Adrenal gland (tissue), 19 donors: ENCODE measurements at places on chromosomes 7 and 10. TPM values are rescaled to one million over a fixed set of nuclear protein-coding genes. Genes with fewer than 3 reads are reported as not detected.
A peak's percentile ranks its signal among the peaks of the same experiment; 100 is the strongest.

DNA sequence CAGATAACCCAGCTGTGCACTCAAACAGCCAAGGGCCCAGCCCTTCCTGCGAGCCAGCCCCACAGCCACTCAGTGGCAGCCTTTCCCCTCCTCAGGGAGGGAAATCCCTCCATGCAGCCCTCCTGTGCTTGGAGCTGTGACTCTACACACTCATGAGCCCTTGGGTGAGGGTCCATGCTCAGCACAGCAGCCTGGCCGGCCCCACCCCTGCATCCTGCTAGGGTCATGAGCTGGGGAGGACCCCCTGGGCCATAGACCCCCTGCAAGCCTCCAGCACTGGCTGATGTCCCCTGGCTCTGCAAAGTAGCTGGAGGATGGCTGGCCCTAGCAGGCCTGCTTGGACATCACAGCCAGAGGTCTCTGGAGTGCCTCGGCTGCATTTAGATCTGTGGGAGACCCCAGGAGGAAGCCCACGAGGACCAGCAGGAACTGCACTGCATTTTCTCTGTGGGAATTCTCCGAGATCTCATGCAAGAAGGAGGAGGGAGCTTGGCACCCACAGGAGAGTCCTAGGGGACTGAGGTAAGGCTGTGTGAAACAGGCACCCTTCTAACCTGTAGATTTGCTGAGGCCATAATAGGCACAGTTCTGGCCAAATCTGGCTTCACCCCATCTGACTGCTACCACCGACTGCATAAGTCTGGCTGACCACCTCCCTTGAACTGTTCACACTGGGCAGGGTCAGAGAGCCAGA, 17.4 kb downstream of the TMEM273 start:
- H3K27ac ChIP-seq = no peak overlapping the region
- DNase-seq = no peak
- no peaks in the 10 kb centered on the region for H3K4me1 ChIP-seq
- no peak overlapping the region for H3K4me3 ChIP-seq

The NUTM2D gene
- total RNA-seq = 6.4 TPM

DNA sequence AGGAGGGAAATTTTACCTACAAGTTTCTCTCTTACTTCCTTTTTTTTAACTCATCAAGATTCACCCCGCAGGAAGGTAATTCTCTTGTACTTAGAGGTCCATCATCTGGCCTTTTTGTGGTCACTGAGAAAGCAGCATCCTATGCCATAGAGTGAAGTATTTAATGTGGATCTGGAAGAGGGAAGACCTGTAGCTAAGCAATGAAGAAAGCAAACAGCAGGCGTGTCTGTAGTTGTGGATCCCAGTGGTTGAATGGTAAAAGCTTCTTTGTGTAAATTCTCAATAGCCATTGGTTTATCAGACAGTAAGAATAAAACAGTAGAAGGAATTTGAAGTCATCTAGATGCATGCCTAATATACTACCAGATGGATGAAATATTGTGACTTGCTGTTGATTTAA, 196.4 kb downstream of the ANKRD7 start:
- H3K27me3 ChIP-seq = no peaks in the 10 kb centered on the region
- no peak for DNase-seq
- H3K4me1 ChIP-seq = no peaks in the 10 kb centered on the region
- H3K36me3 ChIP-seq = no peaks in the 10 kb centered on the region

The PON2 gene
- total RNA-seq = 216 TPM

DNA sequence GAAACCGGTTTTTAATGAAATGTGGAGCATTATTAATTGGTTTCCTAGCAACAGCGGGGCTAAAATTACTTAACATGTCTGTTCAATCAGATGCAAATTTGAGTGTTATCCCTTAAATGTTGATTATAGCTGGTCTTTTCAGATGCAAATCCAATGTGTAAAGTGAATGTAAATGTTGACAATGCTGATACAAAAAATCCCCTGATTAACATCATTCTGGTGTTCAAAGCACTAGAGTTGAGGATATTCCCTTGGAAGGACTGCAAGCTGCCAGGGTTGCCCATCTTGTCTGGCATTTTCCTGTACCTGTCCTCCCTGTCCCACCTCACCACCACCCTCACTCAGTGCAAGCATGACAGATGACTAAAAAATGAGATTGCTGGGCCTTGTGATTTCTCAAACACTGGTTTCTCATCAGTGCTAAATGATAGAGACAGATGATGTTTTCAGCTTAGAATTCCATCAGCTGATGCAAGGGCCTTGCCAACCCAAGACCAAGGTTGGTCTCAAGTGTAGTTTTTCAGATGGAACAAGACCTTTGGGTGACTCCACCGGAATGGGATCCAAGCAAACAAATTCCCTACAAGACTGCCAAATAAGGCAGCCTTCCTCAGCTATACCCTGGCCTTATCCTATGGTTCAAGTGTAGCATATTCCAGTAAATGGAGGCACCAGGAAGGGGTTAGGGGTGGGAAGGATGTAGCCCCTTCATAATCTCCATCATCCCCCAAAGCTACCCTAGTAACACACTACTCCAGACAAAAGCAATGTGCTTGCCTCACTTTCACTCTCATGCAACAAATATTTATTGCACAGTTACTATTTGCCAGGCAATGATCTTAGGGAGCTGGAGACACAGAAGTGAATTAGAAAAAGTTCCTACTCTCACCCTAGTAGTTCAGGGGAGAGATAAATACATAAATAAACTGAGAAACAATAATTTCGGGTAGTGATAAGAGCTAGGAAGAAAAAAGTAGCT, 54.9 kb downstream of the JAZF1 start:
- no peak overlapping the region for H3K4me3 ChIP-seq
- DNase-seq = no peak
- peaks cover 18% of the 10 kb centered on the region for H3K4me1 ChIP-seq
- no peaks in the 10 kb centered on the region for H3K36me3 ChIP-seq

The GIMAP6 gene
- 26.4 TPM for total RNA-seq

DNA sequence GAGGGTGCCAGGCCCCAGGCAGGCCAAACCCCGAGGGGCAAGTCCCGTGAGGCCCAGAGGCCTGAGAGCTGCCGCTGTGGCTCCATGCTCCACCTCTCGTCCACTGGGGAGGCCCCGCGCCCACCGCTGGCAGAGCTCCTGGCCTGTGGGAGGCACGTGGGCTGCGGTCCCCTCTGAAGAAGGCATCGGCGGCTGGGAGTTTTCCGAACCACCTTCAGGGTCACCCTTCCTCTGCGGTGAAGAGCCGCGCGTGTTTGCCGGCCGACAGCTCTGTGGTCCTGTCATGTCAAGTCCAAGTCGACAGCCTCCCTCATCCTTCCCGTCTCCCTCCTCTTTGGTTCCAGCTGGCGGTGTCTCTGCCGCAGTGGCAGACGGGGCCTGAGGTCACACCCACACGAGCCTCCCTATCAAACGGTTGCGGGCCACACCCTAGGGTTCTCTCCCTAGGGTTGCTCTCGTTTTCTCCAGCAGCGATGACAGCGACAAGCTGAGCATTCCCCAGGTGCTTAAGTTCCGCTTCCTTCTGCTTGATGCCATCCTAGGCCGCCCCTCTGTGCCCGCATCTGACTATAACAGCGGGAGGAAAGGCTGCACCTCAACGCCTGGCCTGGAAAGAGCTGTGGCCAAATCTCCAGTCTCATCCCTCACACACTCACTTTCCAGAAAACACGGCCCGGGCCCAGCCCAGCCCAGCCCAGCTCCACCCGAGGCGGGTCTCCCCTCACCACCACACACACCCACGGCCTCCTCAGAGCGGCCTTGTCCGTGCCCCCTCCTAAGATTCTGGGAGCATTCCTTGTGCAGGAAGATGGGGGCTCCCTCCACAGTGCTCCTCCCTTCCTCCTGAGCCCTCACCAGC, 185.0 kb downstream of the ELFN1 start:
- H3K36me3 ChIP-seq = no peaks in the 10 kb centered on the region
- no peak overlapping the region for H3K4me3 ChIP-seq
- no peak for DNase-seq
- no peak overlapping the region for H3K27ac ChIP-seq

DNA sequence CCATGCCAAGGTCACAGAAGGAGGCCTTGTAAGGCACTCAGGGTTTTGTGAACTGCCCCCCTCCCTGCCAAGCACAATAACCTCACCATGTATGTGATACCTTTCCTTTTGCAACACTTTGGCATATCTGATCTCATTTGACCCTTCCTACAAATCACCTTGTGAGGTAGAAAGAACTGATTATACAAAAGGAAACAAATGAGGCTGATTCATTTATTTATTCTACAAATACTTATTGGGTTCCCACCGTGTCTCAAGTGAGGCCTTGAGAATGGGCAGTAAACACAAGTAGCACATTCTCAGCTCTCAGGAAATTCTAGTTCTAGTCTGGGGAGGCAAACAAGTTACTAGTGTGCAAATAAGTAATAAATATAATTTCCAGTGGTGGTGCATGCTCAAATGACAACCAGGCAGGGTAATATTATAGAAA, 19.6 kb downstream of the PLCE1 start:
- H3K27me3 ChIP-seq = no peaks in the 10 kb centered on the region
- no peak overlapping the region for H3K4me3 ChIP-seq
- no peak for DNase-seq
- H3K4me1 ChIP-seq = no peaks in the 10 kb centered on the region
- H3K36me3 ChIP-seq = no peaks in the 10 kb centered on the region
- no peak overlapping the region for H3K27ac ChIP-seq

- peak overlapping the region; percentile 68 for H3K4me3 ChIP-seq
- H3K4me1 ChIP-seq = peaks cover 19% of the 10 kb centered on the region
- peaks cover 19% of the 10 kb centered on the region for H3K27me3 ChIP-seq
- no peaks in the 10 kb centered on the region for H3K36me3 ChIP-seq
- no peak for DNase-seq
- no peak overlapping the region for H3K27ac ChIP-seq
Observed at GRCh38 chr10:16519908-16520861, 1.5 kb downstream of the C1QL3 start.

The INHBA gene
- total RNA-seq = 4.1 TPM

- H3K27ac ChIP-seq = no peak overlapping the region
- H3K4me3 ChIP-seq = no peak overlapping the region
- DNase-seq = no peak
Observed at GRCh38 chr7:16795624-16796023, 9.2 kb downstream of the AGR2 start.

GRCh38 chr7:83060218-83060617, 102.5 kb downstream of the PCLO start:
- no peaks in the 10 kb centered on the region for H3K36me3 ChIP-seq
- H3K4me1 ChIP-seq = no peaks in the 10 kb centered on the region
- H3K27me3 ChIP-seq = no peaks in the 10 kb centered on the region
- H3K4me3 ChIP-seq = no peak overlapping the region
- H3K27ac ChIP-seq = peak overlapping the region; percentile 18

DNA sequence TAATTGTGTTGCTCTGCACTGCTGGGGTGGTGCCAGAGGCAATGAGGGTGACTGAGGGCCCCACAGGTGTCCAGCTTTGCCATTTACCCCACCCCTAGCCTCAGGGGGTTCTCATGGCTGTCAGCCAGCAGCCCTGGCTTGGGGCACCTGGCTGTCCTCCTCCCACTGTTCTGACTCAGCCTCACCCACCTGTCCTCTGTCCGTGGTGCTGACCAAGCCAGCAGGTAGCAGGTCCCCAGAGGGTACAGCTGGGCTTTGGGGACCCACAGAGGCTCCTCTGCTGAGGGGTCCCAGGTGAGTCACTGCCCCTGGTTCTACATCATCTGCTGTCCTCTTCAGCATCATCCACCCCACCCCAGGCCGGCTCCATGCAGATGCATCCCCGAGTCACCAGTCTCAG, 32.2 kb upstream of the ZNF716 start:
- H3K4me1 ChIP-seq = no peaks in the 10 kb centered on the region
- no peak for DNase-seq

DNA sequence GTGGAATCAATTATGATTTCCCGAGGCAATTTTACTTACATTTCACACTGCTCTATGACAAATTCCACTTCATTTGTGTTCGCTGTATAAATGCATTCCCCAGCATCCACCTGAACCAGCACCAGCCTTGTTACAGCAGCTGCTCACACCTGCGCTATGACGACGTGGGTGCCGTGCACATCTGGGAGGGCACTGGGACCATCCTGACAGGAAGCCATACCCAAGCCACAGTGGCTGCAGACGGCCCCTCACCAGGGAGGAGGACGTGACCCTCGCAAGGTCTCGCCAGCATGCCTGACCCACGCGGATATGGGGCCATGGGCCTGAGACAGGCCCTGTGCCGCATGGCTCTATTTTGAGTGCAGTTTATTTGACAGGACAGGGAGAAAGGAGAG, 201.3 kb downstream of the MAD1L1 start:
- no peak overlapping the region for H3K4me3 ChIP-seq
- no peak for DNase-seq
- H3K4me1 ChIP-seq = no peaks in the 10 kb centered on the region
- no peak overlapping the region for H3K27ac ChIP-seq
- H3K27me3 ChIP-seq = no peaks in the 10 kb centered on the region

GRCh38 chr10:52469970-52470705, 156.1 kb downstream of the DKK1 start:
- H3K4me3 ChIP-seq = no peak overlapping the region
- no peaks in the 10 kb centered on the region for H3K27me3 ChIP-seq
- no peak overlapping the region for H3K27ac ChIP-seq
- no peaks in the 10 kb centered on the region for H3K36me3 ChIP-seq
- H3K4me1 ChIP-seq = no peaks in the 10 kb centered on the region

The NKX1-2 gene
- total RNA-seq = not detected

The SP8 gene
- not detected for total RNA-seq

DNA sequence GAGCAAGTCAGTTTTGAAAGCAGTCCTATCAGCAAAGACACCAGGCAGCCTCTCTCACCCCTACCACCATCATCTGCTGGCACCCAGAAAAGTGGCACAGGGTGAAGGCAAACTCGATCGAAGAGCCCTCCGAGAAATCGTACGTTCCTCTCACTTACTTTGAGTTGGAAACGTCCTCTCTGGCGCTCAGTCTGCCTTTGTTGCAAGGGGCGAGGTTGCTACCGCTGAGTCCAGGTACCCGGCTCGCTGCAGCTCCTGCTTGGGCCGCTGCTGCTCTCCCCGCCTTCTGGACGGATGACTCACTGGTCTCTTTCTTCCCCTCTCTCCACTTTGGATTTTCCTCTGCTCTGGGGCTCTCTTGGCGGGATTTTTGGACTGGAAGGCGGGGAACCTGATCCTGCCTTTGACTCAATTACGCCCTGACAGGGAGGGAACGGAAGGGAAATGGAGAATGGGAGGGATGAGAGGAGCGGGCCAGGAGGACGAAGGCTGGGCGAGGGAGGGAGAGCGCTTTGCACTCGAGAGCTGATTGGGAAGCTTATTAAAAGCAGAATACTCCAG, at the start of gene PTN:
TSS of gene PTN (minus strand) at position 453 of the 561 bp plus-strand sequence. CDS start 88,760 bp downstream, outside the sequence.
- H3K27me3 ChIP-seq = no peaks in the 10 kb centered on the region
- no peaks in the 10 kb centered on the region for H3K36me3 ChIP-seq
- DNase-seq = peak; percentile 28
- H3K27ac ChIP-seq = no peak within 1 kb of the TSS
